Skeletal muscle cell (primary cell): ENCODE measurements at places on chromosomes 13 and 19.

GRCh38 chr13:46654951-46655350 is 102.0 kb downstream of the LRCH1 start:
- DNase-seq, result no peak

GRCh38 chr19:55442372-55442961 is 633 bp downstream of the SHISA7 start:
- DNase-seq, result no peak

DNA sequence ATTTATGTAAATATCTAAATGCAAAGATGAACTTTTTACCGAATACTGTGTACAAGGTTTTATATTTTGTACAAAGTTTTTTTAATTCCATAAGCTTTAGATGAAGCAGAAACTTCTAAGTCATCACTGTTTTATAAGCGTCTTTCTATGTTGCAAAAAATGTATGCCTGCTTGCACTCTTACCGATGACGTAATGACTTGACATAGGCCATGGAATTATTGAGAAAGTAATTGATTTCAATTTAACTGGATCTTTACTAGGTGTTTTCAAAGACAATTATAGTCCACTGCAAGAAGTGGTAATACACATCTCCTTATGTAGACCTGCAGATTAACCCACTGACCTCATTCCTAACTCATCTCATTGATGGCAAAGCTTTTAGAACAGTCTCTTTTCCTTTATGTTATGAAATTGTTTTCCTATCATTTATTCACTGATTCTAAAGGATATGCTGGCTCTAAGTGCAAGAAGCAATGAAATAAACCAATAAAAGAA is 10.4 kb downstream of the DACH1 start:
- DNase-seq, result no peak

- DNase-seq, result no peak
Observed at GRCh38 chr13:79385694-79386093, 20.4 kb downstream of the RBM26 start.

DNA sequence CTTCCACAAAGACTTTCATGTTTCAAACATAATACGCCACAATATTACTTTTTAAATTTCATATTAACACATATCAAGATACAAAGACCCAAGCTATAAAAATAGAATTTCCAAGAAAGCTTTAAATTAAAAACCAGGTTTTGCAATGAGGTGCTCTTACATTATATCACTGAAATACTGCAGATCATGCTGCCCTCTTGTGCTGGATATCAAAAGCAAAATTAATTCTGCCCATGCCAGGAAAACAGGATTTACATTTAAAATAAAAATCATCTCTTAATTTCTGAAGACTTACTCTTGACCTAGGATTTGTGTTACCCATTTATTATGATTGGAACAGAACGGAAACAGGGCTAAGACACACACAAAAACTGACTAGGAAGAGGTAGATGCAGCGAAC is 145.0 kb downstream of the ABCC4 start:
- no peak for DNase-seq

DNA sequence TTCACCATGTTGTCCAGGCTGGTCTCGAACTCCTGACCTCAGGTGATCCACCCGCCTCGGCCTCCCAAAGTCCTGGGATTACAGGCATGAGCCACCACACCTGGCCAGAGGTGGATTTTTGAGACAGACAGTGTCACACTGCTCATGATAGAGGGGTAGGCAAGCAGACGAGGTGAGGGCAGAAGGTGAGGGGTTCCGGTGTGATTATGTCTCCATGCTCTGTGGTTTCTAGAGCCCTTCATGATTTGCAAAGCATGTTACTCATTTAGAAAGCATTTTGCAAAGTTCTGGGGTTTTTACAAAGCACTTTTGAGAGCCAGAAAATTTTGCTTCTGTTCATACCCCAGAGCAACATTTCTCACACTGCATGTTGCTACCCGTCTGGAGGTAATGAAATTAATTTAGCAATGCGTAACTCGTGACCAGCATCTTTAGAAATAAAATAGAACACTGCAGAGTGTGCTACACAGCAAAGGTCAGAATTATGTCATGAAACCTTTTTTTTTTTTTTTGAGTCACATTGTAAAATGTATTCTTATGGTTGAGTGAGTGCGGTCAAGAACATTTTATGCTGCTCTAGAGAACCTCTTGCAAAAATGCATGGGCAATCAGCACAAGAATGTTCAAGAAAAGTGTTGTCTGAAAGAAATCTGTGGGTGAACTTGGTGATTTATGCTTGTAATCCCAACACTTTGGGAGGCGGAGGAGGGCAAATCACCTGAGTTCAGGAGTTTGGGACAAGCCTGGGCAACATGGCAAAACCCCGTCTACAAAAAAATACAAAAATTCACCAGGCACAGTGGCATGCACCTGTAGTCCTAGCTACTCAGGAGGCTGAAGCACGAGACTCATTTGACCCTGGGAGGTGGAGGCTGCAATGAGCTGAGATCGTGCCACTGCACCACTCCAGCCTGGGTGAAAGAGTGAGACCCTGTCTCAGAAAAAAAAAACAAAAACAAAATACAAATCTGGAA is 58.0 kb downstream of the MAP4K1 start:
- no peak for DNase-seq

DNA sequence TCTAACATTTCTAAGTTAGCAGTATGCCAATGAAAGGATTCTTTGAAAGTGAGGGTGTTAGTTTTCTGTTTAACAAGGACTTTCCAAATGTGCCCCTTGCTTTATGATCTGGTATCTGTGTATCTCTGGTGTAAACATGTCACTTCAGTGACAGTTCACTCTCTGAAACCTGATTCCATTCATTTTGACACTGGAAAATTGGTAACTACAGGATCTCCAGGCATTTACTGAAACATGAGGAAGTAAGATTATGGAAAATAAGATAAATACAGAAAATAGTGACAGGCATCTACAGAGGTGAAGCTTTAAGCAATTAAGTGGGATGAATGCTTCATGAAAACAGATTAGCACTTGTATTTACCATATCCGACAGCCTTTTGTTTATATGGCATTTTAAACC is 101.6 kb upstream of the MYO16 start:
- DNase-seq, result no peak

GRCh38 chr13:25103711-25104110 is 7.8 kb downstream of the PABPC3 start:
- DNase-seq, result no peak

DNA sequence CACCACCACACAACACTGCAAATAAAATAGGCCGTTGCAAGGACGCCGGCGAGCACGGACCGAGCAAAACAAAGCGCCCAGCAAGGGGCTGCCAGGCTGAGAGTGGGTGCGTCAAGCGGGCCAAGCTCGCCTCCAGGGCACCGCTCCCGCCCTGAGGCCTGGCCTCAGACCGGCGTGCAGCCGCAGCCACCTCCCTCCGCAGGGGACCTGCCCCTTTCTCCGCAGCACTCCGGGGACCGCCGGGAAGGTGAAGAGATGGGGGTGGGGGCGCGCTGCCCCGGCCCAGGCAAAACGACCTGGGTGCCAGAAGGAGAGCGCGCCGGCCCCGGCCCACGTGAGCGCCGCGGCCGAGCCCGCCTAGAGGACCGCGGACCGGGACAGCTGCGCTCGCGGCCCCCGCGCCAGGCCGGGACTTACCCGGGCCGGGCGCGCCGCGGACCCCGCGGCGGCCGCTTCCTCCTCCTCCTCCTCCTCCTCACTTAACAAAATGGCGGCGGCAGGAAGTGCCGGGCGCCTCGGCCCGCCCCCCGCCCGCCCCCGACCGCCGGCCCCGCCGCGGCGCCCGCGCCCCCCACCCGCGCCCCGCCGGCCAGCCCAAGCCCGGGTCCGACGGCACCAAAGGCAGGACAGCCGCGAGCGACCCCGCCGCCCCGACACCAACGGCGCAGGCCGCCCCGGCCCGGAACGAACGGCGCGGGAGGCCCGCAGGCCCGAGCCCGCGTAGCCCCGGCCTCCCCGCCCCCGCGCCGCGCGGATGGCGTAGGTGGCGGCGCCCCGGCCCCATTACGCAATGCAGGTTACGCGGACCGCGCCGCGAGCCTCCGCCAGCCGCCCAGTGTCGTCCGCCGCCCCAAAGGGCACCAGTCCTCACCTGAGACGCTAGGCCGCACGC is 674 bp downstream of the BRD4 start:
- no peak for DNase-seq

GRCh38 chr19:32166238-32166637 is 179.2 kb upstream of the ZNF507 start:
- DNase-seq, result no peak

DNA sequence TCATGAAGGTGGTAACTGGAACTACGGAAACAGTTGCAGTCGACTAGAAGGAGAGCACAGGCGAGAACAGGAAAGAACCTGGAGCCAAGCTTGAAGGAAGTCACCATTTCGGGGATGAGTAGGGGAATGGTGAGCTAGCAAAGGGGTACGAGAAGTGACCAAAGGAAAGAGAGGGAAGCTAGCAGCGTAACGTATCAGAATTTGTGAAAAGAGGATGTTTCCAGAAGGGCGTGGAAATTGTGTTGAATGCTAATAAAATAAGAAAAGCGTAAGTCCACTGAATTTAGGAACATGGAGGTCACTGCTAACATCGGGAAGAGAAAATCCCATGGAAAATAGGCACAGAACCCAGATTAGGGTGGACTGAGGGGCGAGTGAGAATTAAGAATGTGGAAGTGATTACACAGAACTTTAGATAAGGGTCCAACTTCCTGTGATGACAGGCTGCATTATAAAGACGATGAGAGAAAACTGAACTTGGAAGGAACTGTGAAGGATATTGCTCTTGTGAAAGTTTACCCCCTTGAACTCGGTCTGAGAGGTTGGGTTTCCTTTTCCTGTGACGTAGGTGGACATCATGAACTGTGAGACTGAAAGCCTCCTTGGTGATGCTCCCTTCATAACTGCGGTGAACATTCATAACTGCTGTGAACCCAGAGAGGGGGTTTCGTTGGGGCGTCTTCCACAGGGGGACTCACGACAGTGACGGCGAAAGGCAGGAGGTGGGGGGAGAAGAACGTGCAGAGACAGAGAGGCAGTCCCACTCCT is 2.0 kb upstream of the FFAR2 start:
- DNase-seq, result no peak

GRCh38 chr13:36445891-36446351 is 13.6 kb downstream of the CCNA1 start:
- DNase-seq, result no peak

DNA sequence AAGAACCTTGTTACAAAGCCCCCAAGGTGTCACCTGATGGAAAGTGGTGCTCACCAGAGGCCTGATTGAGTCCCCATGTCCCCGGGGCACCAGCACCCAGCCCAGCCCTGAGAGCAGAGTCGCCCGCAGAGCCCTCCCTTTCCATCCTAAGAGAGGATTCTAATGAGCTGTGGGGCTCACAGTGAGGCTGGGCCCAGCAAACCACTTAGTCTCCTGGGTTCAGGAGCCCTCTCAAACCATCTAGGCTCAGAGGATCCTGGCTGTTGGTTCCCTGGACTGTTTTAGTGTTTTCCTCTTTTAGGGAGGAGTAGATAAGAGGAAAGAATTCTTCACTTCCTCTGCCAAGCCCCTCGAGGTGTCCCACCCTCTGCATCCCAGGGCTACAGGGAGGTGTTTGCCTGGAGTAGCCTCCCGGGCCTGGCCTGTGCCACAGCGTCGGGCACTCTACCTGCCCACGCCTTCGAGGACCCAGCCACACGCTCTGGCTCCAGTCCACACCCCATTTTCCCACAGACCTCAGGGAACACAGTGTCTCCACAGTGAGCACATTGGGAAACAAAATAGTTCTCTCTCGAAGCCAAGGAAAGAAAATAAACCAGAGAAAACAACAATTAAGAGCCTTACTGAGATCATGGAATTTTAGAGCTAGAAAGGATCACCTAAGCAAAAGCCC is 34.4 kb downstream of the DHRS12 start:
- no peak for DNase-seq

DNA sequence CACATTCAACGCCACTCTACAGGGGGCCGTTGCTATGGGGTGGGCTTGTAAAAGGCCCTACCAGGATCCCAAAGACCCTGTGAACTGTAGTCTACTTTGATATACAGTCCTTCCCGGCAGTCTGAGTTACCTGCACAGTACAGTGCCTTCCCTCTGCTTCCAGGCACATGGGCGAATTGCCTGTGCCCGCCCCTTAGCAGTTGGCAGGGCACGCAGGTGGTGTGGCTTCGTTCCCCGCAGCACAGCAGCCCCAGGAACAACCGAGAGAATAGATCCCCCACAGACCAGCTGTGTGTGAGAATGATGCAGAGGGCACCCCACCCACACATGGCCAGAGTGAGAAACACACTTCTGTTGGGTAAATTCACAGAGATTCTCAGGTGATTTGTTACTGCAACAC is 60.6 kb downstream of the MRPL57 start:
- DNase-seq, result no peak

DNA sequence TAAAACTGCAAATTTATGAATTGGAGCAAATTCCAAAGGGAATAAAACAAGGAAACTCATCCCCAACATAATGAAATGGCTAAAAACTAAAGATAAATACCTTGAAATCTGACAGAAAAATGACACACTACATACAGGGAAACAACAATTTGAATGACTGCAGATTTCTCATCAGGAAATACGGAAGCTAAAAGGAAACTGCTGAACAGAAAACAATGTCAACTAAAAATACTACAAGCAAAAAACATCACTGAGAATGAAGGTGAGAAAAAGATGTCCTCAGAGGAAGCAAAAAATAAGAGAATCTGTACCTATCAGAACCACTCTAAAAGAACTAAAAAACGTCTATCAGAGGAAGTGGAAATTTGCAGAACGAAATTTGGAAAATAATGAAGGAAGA is 39.5 kb downstream of the ZSWIM9 start:
- DNase-seq, result no peak

GRCh38 chr19:40365613-40366401 is 17.3 kb downstream of the PLD3 start:
- DNase-seq, result peak; percentile 29

GRCh38 chr19:1122972-1123363 is 19.2 kb downstream of the GPX4 start:
- DNase-seq, result no peak

DNA sequence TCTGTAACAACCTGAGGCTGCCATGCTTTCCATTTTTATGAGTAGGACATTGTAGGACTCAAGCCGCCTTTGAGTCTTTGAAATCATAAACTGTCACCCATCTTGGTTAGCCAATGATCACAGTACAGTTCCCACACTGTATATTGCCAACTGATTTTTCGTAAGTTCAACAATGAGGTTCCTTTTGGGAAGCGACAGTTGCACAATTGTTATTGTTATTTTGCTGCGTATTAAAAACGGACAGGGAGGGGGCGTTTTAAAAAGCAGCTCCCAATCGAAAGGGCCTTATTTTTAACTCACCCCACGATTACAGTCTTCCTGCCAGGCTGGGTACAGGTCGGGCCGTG is 601 bp downstream of the SLC46A3 start:
- no peak for DNase-seq
